ENCODE measurements at places on chromosomes 4 and X. TPM values are rescaled to one million over a fixed set of nuclear protein-coding genes. Genes with fewer than 3 reads are reported as not detected.

The TMPRSS11F gene
- total RNA-seq, result not detected

The CLNK gene
- 0.49 TPM for total RNA-seq

The MAGEB18 gene
- not detected for total RNA-seq

The BEND2 gene
- not detected for total RNA-seq

The TLR10 gene
- total RNA-seq, result 51.5 TPM

The KDM6A gene
- 57.3 TPM for total RNA-seq

The CT45A9 gene
- not detected for total RNA-seq

The BST1 gene
- 0.32 TPM for total RNA-seq

GRCh38 chr4:1463088-1463926, 57.1 kb upstream of the NKX1-1 start:
- no peak for DNase-seq

DNA sequence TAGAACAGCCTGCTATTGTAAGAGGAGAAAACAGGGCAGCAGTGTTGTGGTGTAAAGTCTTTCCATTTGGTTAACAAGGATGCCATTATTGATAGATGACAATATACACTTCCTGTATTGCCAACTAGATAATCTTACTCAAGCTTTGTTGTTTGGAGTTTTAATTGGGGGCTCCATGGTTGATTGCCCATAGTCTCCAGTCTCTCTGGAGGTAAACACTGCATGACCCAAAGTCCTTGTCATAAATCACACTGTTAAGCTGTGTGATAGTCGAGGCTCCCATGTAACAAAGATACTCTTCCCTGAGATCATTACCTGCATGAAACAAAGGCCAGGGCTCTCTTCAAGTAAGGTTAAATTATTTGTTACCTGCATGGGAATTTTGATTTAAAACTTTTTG, 394.6 kb downstream of the C4orf33 start:
- DNase-seq, result no peak

- DNase-seq, result no peak
Observed at GRCh38 chr4:110247591-110247990, 49.2 kb upstream of the ELOVL6 start.

DNA sequence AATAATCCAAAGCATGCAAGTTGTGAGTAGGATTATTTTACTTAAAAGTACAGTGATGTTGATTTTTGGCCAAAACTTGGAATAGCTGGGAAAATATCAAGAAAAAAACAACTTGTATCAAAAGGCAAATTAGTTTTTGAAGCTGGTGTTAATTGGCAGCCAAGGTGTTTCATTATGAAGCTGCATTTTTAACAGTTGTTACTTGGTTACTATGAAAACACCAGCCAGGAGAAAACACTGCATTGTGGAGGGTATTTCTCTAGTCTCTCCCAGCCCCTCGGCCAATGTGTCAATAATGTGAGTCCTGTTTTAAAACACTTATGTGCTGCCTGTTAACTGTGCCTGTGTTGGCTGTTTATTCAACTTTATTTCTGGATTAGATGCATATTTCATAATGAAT, 733.4 kb downstream of the ADGRL3 start:
- DNase-seq, result no peak

- DNase-seq, result no peak
Observed at GRCh38 chr4:15657366-15657765, 2.2 kb upstream of the FBXL5 start.

GRCh38 chrX:123172869-123173268, 11.2 kb upstream of the GRIA3 start:
- DNase-seq, result no peak

DNA sequence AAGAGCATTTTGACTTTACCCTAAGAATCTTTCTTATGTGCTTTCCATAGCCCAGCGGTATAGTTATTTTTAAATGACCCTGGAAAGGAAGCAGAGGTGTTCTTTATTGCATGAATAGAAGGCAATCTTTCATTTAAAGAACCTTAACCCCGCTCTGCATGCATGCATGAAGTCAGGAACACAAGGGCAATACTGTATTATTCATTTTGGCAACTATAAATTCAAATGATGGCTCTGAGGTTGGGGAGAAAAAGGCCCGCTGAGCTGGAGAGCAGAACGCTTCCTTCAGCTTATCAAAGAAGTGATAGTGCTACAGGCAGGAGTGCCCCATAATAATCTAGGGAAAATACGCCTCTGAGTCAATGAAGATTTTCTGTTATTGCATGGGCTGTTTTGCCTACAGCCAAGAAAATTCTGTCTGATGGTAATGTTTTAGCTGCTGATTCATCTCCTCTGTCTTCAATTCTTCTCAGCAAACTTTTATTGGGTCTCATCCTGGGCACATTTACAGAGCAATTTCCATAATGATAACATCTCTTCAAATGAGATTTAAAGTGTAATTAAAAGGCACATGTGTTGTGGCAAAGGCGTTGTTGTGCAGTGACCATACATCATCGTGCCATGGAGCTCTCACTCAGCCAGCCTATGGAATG, 452.2 kb upstream of the FTHL17 start:
- no peak for DNase-seq

DNA sequence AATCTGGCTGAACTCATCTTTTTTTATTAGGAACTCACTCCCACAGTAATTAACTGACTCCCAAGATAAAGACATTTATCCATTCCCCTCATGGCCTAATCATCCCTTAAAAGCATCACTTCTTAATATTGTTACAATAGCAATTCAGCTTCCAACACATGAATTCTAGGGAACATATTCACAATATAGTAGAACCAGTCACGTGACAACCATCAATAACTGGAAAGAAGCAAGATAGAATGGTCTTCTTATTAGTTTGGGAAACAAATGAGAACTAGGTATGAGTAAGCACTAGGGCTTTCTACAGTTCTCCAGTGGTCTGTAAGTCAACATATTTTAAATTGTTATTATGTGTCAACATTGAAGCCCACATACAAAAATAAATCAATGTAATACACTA, 170.1 kb downstream of the KLHL4 start:
- no peak for DNase-seq

DNA sequence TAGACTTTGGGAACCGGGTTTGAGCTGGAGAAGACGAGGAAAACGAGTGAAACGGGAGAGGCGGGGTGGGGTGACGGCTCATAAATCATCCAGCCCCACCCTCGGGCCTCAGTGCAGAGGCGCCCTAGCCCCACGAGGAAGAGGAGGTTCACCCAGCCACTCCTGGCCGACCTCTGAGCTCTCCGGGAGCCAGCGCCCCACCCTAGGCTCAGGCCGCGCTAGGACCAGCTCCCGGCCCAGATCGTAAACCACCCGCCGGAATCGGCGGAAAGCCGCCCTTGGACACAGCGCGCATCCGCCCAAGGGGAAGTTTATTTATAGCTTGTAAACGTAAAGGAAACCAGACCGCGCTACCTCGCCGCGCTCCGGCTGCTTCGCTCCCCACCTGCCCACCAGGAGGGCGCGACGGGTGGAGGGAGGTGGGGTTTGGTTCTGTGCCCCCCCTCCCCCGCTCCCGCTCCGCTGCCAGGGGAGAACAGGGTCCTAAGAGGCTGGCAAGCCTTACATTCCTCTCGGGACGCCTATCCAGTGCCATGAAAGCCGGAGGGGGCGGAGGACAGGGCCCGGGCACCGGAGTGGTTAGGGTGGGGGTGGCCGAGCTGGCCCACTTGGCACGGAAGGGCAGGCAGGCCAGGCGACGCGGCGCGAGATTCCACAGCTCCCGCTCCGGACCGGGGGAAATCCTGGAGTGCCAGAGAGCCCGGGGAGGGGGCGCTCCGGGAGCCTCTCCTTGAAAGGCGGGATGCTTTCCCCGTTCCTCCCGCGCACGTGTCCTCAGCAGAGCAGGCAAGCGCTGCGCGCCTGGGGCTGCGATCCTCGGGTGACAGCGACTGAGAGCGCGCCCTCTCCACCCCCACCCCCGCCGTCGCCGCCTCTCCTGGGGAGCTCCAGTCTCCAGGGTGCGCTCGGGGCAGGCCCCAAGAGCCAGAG, 84.2 kb downstream of the BCOR start:
- peak; percentile 80 for DNase-seq

- DNase-seq, result peak; percentile 50
Observed at GRCh38 chr4:185309770-185310169, 86.0 kb downstream of the LRP2BP start.

DNA sequence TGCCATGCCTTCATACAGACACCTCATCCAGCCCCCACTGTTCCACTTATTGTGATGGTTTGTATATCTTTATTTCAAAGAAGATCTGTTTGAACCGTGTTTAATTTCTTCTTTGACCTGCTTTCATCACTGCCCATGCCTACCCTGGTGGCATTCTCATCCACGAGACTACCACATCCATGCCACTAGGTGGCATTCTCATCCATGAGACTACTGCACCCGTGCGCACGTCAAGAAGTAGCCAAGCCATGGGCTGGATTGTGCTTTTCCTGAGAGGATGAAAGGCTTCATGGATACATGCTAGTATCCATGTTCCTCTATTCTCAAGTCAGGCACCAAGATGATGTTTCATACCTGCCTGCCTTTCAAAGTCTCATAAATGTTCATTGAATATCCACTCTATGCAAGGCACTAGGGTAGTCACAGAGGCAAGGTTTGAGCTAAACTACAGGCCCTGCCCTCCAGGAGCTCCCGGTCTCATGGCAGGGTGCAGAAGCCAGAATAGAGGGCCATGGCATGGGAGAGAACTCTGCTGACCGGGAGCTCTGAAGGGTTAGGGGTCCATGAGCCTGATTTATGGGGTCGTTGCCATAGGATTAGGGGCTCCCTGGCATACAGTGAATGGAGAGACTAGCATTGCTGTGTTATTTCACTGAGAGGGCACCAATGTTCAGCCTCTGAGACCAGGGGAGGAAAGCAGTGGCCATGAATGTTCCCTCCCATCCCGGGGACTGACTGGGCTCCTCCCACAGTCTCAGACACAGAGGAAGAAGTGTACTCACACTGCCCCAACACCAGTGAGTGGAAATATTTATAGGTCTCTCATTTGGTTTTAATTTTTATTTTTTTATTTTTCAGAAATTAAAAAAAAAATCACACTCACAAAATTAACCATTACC, 24.8 kb upstream of the EOLA2 start:
- peak; percentile 29 for DNase-seq

DNA sequence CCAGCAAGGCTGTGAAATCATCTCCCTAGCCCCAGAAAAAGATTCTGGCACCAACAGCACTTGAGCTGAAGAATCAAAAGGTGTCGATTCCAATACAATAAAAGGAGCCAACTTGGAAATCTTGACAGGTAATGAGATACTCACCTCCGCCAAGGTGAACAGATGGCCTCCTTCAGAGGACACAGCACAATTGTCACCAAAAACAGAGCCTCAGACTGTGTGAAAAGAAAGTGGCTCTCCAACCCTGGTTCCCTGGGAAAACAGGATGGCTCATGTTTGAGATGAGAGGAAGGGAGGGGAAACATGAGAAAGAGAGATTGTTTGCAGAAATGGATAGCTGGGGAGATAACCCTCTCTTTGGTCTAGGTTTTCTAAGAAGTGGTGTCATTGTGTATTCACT, 168.9 kb downstream of the HS3ST1 start:
- DNase-seq, result no peak

DNA sequence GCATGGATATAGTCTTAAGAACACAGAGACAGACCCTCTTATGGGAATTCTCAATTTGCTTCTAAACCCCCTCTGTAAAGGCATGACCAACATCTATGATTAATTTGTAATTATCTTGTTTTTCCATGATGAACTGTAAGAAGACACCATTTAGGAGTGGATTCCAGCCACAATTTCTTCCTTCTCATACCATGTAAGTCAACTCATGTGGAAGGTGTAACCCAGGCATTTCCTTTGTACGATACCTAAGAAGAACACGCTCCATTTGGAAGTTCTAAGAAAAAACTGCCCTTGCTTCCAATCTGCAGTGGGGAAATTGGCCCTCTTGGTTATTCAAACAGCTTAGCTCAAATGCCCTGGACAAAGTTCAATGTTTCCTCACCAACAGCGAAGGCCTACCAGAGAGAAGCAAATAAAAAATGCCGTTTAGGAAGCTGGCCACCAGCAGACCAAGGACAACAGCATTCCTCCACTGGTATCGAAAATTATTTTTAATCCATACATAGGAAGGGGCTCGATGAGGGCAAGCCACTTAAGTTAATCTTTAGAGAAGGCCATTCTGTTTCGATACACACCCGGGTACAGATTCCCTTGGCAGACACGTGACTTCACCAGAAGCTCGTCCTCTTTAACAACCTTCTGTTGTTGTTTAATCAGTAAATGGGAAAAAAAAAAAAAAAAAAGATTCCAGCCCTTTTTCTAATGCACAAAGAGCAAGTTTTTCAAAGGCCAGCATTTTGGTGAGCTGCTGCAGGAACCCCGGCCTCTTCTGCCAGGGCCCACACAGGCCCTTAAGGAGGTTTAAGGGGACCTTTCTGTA, 2.6 kb downstream of the DHRSX start:
- no peak for DNase-seq

DNA sequence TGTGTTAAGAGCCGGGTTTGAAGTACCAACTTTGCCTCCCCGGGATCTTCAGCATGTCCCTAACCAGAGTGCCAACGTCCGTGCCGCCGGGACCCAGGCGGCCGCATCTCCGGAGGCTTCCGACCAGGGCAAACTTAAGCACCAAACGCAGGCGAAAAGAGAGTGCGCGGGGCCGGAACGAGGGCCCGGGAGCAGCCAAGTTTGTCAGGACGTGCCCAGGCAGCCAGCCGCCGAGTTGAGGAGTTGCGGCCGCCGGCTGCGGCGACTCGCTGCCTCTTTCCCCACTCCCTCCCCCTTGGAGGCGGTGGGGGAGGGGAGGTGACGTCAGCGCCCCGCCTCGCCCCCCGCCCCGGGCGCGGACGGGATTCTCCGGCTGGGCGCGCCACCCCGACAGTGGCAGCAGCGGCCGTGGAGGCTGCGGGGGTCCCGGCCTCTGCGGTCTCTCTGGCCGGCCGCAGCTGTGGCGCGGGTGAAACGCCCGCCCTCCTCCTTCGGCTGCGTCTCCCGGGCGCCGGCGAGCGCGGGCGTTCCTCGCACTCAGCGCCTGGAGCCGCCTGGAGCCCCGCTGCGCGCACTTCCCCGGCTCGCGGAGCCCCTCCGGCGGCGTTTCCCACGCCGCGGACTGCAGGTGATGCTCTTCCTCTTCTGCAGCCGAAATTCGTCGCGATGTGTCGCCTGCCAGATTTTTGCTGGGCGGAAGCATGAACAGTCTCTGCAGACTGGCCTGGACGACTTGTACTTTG, 2.9 kb upstream of the FAT1 start:
- no peak for DNase-seq

Measured in B cell (primary cell).